ENCODE measurements at places on chromosomes 11 and 22. TPM values are rescaled to one million over a fixed set of nuclear protein-coding genes. Genes with fewer than 3 reads are reported as not detected.

The OR8D1 gene
- total RNA-seq, result not detected

- peak; percentile 2 for DNase-seq
Observed at GRCh38 chr11:67247946-67248550, 18.2 kb upstream of the GRK2 start.

The MYEOV gene
- total RNA-seq, result 2.0 TPM

The RASL10A gene
- total RNA-seq, result 5.1 TPM

- DNase-seq, result no peak
Observed at GRCh38 chr11:57785072-57785471, 23.5 kb downstream of the CTNND1 start.

- no peak for DNase-seq
Observed at GRCh38 chr22:37155971-37156370, 6.3 kb upstream of the IL2RB start.

GRCh38 chr11:18171377-18172000 is 1.1 kb upstream of the MRGPRX4 start:
- peak; percentile 66 for DNase-seq

The BIK gene
- total RNA-seq, result 2.1 TPM

DNA sequence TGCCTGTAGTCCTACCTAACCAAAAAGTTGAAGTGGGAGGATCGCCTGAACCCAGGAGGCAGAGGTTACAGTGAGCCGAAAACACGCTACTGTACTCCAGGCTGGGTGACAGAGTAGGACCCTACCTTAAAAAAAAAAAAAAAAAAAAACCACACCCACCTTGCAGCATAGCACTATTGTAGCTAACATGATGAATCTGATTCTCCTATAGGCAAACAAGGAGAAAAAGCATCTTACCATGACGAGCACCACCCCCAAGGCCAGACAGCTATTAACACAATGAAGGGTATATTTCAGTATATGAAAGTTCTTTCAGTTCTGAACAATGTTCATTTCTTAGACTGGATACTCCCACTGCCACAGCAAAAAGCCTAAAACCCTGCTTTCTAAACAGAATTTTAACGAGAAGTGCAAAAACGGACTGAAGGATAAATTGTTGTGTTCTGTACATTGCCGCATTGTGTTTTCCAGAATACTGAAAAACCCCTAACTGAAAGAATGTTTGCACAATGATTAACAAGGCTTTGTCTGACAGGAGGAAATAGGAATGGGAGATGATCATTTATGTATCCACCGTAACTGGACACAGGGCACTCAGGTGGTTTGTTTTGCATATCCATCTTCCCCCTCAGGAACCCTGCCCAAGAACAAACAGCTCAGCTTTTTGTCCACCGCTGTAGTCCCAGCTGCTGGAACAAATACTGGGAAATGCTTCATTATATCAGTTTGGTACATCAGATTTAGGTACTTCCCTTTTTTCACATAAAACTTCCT is 8.9 kb downstream of the PISD start:
- DNase-seq, result no peak

The HEPN1 gene
- total RNA-seq, result not detected

- DNase-seq, result peak; percentile 95
Observed at GRCh38 chr11:61294717-61295595, at the start of gene VWCE. Gene VWCE (minus strand): TSS chr11:61295316. CDS start chr11:61295037, 279 bp downstream.

The SHANK3 gene
- 2.1 TPM for total RNA-seq

The PANX3 gene
- total RNA-seq, result not detected

The SIRT3 gene
- total RNA-seq, result 10.7 TPM

- DNase-seq, result no peak
Observed at GRCh38 chr11:65556470-65557279, 1.5 kb downstream of the LTBP3 start.

DNA sequence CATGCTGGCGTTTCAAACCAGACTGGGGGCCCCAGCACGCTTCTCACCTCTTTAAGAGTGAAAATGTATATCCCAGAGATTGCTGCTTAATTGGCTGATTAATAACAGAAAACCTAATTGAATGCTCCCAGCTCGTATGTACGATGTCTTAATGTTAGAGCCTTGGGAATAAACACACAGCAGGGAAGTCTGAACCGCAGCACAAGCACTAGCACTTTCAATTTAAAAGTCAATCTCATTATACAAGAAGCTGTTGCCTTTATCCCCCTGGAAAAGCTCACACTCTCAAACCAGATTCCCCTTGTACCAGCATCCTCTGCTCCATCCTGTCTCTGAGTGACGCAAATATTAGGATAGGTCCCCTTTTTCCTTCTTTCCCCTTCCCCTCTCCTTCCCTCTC is 449.1 kb downstream of the MN1 start:
- no peak for DNase-seq

The C11orf52 gene
- 0.33 TPM for total RNA-seq

DNA sequence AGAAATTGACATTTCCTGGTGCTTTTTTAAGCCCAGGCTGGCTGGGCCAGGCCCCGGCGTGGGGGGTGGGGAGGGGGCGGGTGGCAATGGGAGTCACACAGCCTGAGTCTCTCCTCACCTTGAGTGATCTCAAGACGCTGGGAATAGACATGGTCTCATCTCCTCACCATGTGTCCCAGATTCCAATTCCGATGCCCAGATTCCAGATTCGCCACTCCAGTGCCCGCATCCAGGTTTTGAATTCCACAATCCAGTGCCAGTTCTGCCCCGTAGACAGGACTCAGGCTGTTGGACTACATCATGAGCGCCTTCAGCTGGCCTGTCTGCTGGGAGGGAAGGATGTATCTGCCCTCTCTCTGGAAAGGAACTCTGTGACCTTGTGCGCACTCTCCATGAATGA is 19.1 kb downstream of the KCNC1 start:
- DNase-seq, result no peak

DNA sequence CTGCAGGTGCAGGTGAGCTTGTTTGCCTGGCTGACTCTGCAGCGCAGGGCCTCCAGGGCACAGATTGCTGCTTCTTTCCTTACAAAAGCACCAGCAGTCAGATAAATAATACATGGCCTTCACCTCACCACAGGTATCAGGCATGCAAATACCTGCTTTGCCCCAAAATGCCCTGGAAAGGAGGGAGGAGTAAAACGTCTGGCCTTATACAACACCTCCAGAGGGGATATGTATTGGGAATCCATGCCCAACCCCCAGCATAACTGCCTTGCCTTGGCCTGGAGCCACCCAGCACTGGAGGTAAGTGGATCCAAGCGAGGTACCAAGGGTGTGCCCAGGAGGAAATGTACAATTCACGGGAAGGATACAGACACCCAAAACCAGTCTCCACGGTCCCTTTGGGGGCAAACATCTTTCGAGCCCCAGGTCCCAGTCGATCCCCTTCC is 860 bp downstream of the TMEM184B start:
- DNase-seq, result peak; percentile 79

DNA sequence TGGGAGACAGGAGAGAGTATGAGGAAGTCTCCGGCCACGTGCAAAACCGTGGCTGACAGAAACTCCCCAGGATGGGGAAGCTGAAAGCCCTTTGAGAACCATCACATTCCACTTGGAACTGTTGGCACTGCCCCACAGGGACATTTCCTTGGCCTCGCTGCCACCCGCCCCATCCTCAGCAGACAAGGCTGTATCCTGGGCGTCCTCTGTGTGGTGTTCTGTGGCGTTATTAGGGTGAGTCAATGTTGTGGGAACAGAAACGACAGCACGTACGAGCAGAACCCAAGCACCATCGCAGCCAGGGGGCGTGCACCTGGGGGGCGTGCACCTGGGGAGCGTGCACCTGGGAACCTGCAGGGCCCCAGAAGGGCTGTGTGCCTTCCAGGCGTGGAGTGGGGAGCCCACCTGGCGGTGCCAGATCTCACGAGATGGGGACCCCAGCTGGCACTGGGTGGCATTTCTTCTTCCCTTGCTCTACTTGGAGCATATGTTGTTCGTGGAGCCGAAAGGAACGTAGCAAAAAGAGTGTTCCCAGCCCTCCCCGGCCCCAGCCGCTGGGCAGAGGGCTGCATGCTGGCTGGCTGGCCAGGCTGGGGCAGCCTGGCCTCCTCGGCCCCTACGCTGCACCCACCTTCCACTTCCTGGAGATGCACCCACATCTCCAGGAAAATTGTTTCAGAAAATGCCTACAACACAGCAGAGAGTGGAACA is 35.4 kb downstream of the NFAM1 start:
- peak; percentile 66 for DNase-seq

The MFRP gene
- not detected for total RNA-seq

The PRRG4 gene
- total RNA-seq, result 0.44 TPM

All from H7 (cell line).